ENCODE measurements at places on chromosomes 12 and 14.

- DNase-seq: no peak
These were observed 19.4 kb upstream of the GNPTAB start for GRCh38 chr12:101850199-101850598.

DNA sequence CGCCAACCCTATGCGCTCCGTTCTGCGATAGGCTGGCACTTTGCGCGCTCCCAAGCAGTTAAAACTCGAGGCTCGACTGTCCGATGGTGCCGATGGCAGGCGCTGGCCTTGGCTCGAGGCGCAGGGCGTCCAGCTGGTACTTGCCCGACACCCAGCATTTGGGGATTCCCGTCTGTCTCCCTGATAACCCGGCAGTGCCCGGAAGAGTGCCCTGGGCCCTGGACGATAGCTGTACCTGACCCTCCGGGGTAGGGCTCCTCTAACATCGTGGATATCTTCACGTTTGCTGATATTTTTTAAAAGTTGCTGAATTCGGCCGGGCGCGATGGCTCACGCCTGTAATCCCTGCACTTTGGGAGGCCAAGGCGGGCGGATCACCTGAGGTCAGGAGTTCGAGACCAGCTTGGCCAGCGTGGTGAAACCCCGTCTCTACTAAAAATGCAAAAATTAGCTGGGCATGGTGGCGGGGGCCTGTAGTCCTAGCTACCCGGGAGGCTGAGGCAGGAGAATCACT, 908 bp upstream of the WIF1 start:
- DNase-seq: no peak

DNA sequence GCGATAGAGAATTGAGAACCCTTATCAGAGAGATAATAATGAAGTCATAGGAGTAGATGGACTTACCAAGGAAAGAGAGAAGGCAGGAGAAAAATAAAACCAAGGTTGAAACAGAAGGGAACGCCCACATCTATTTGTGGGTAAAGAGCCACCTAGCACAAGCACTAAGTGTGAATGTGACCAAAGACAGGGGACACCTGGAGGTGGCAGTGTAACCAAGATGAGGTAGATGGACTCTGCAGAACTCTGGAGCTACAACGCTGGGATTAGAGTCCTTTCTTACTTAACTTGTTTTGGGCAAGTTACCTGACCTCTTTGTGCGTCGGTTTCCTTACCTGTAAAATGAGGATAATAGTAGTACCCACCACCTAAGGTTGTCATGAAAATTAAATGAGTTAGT, 101.9 kb downstream of the SLC5A8 start:
- DNase-seq: no peak

- no peak for DNase-seq
These were observed 418.3 kb downstream of the MED13L start for GRCh38 chr12:115859231-115859630.

DNA sequence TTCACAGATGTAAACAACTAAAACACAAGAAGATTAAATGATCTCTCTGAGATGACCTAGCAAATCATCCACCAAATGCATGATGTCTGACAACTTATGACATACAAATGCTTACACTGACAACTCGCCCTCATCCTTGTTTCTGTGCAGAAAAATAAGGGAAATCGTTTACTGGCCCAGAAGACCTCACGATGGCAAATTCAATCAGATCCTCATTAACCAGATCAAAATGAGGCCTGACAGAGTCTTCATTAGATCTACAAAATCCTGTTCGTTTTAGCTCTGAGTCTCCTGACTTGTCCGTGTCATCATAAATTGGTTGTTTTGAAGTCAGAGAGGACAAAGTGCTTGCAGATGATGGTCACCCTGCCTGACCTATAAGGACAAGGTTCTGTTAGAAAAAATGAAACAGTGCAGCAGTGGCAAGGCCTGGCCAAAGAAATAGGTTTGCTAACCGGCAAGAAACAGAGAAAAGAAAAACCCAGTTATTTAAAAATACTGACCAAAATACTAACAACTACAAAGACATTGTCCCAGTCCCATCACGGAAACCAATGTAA, 109.5 kb downstream of the BTG1 start:
- DNase-seq: no peak

GRCh38 chr14:49405291-49405690, 180.9 kb downstream of the RPS29 start:
- no peak for DNase-seq

DNA sequence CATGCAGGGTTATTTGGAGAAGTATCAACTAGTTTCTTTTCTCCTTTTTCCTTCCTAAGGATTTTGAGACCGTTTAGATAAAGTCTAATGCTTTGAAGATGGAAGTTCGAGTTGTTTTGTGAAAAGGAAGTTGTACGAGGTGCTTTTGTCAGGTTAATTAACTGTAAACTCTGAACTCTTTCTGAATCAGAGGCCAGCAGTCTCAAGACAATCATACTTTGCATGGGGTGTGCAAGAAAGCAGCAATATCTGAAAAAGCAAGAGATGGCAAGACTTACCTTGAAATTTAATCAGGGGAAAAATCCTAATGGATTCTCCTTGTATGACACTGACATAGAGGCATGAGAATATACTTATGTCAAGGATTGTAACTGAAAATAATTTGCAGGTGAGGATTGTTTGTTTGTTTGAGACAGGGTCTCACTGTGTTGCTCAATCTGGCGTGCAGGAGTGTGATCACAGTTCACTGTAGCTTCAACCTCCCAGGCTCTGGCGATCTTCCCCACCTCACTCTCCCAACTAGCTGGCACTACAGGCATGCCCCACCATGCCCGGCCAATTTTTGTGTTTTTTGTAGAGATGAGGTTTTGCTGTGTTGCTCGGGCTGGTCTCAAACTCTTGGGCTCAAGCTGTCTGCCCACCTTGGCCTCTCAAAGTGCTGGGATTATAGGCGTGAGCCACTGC, 170.2 kb upstream of the HMGA2 start:
- no peak for DNase-seq

DNA sequence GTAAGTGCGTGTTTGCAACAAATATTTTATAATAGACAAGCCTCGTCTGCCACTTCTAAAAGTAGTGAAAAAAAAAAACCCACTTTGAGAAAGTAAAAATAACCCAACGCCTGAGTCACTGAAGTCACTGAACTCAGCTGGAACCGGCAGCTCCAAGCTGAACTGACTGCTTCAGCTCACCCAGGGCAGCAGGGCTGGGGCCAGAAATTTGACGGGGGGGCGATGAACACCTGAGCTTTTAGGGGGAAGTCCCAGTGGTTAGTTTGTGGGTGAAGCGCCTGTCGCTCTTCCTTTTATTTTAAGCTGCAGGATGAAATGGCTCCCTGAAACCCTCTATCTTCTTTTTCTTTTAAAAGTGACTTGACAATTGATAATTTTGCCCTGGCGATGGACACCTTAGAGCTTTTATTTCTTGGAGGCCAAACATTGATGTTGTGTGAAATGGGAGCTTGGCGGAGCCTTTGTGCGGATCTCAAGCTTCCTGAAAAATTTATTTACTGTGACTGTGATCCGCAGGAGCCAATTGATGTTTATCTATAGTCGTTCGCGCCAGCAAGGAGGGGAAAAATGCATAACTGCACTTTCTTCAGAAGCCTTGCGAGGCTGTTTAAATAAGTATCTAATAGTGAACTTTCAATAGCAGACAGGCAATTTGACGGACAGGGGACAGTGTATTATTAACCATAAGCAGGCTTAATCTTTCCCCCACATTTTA, 173.2 kb upstream of the MYL2 start:
- DNase-seq: no peak

DNA sequence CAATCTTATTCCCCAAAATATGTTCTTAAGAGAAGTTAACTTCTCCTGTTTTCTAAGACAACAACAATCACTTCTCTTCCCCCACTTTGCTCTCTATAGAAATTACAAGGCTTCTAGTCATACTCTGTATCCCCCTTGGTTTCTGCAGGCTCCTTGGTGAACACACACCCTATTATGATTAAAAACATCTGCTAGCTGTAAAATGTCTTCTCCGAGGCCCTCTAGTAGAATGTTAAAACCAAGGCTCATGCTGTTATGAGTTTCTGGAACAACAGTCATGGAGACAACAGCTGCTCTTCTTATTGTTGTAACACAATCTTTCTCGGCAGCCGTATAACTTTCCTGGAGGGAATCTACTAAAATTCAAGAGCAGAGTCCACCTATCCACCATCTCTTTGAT, 397.5 kb upstream of the CCDC196 start:
- no peak for DNase-seq

- DNase-seq: no peak
These were observed 6.6 kb upstream of the PTHLH start for GRCh38 chr12:27979145-27979544.

DNA sequence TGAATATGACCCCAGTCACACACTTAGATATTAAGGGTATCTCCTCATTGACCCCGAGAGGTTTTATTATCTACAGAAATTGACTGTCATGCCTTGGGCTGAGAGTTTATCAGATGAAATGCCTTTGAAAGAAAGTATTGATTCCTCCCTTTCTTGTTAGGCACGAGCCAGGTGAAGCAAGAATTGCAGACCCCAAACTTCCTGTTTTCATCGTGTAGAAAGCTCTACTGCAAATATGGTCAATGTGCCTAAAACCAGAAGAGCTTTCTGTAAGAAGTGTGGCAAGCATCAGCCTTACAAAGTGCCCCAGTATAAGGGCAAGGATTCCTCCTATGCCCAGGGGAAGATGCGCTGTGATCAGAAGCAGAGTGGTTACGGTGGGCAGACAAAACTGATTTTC, 143.9 kb upstream of the FUT8 start:
- DNase-seq: no peak

DNA sequence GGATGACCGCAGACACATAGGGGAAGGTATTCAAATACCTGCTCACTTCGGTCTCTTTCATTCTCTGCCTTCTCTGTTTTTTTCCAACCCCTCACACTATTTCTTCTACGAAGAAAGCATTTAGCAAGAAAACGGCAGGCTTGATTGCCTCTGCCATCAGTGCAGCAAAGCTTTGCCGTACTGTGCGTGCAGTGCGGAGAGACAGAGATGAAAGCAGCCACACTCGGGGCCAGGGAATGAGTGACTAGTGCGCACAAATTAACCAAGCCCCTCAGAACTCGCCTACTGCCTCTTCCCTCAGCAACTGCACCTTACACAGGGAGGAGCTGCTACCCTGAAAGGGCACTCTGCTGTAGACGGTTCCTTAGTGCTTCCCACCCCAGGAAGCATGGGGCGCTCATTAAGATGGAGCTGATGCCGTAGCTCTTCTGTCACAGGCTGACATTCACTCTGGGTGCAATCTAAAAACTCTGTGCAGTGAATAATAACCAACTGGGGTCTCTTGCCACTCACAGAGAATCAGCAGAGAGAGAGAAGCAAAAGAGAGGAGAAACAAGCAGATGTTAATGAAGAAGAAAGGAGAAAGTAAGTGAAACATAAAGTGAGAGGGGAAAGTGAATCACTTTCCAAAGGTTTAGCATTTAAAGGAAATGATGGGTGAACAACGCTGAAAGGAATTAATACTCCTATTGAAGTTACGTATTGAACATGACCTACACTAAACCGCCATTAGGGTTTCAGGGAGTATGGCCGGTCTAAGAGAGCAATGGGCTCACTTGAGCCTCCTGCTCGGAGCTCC, 69.4 kb downstream of the GRIN2B start:
- DNase-seq: no peak

DNA sequence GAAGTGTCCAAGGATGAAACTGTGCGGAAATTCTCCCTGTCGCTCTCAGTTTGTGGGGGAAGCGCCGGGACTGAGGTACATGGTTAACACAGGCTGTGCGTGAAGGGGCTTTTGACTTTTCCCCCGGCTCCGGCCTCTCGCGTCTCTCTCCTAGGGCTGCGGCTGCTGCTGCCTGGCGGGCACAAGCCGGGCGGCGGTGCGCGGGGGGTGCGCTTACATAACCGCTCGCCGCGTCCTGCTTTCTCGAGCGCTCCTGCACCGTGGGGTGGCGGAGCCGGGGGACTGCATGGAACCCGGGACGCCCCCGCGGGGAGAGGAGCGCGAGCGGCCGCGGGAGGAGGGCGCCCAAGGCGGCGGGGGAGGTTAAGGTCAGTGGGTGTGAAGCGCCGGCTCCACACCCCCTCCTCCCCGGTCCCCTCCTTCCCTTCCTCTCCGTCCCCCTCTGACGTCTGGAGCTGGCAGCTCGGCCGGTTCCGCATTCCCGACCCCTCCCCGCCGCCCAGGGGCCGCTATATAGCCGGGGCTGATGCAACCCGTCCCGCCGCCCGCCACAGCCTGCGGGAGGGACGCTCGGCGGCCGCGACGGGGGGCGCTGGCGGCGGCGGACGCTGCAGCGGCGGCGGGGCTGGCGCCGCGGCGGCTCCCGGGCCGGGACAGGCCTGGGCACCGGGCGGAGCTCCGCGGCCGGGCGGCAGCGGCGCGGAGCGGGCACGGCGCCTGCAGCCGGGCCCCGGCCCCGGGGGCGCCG, at the start of gene JDP2:
JDP2 (plus strand) TSS at position 541 of the 748 bp plus-strand sequence. CDS start 9,899 bp downstream, outside the sequence.
- DNase-seq: peak; percentile 70

- DNase-seq: no peak
These were observed 283.4 kb upstream of the TMTC1 start for GRCh38 chr12:30067146-30067545.

- no peak for DNase-seq
These were observed 173.7 kb downstream of the STXBP6 start for GRCh38 chr14:24875991-24876878.
